ENCODE measurements at places on chromosomes 6 and 20.

DNA sequence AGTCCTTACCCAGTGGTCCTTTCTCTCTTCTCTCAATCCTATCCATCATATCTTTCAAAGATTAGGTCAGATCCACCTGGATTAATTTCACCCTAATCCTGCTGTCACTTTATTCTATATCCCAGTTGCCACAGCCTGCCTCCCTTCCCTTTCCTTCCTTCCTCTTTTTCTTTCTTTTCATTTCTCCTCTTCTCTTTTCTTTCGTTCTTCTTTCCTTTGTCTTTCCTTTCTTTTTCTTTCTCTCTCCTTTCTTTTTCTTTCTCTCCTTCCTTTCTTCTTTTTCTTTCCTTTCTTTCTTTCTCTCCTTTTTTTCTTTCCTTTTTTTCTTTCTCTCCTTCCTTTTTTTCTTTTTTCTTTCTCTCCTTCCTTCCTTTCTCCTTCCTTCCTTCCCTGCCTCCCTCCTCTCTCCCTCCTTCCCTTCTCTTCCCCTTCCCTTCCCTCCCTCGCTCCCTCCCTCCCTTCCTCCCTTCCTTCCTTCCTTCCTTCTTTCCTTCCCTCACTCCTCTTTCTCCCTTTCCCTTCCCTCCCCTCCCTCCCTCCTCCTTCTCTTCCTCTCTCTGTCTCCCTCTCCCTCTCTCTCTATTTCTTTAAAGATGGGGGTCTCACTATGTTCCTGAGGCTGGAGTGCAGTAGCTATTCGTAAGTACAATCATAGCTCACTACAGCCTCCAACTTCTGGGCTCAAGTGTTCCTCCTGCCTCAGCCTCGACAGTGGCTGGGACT, 15.1 kb upstream of the RPN2 start:
- no peak for DNase-seq

DNA sequence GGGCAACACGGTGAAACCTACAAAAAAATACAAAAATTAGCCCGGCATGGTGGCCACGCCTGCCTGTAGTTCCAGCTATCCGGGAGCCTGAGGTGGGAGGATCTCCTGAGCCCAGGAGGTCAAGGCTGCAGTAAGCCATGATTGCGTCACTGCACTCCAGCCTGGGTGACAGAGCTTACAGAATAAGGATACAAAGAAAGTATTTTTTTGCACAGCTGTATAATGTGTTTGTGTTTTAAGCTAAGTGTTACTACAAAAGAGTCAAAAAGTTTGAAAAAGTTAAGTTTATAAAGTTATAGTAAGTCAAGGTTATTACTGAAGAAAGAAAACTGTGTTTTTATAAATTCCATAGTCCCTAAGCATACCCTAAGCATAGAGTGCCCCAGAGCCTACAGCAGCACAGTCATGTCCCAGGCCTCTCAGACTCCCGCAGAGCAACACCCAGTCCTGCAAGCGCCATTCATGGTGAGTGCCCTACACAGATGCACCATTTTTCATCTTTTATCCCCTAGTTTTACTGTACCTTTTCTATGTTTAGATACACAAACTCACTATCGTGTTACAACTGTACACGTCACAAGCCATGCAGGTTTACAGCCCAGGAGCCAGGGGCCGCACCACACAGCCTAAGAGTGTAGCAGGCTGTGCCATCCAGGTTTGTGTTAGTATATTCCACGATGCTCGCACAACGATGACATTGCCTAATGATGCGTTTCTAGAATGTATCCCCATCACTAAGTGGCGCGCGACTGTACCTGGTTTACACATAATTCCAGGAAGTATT, 22.4 kb downstream of the TAF4 start:
- no peak for DNase-seq

GRCh38 chr20:53343448-53343847, 250.2 kb downstream of the ZNF217 start:
- DNase-seq = no peak

DNA sequence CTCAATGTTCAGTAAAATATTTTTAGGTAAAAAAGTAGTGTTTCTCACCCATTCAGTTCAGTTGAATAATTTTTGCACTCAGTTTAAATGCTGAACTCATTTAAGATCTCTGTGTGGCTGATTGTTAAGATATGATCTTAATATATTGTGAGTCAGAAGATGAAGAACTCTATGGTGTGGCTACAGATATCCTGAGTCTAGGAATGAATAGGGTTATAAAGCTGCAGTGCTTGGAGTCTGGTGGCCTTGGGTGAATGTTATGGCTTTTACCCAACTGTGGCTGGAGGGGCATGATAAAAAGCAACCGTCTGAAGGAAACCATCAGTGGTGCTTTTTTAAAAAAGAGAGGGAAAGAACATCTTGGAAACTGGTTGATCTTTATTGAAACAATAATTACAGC, 65.9 kb downstream of the CCN2 start:
- no peak for DNase-seq

DNA sequence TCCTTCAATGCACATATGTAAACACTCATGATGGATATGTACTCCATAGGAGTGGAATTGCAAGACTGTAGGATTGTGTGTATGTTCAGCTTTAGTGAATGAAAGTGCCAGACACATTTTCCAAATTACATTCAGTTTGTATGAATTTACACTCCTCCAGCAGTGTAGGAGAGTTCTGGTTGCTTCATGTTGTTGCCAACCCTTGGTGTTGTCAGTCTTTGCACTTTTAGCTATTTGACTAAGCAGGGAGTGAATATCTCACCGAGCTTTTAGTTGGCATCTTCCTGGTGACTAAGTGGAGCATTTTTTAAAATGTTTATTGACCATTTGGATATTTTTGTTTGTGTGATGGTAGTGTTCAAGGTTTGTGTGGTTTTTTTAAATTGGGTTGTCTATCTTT, 23.9 kb downstream of the NKX2-4 start:
- DNase-seq = no peak

DNA sequence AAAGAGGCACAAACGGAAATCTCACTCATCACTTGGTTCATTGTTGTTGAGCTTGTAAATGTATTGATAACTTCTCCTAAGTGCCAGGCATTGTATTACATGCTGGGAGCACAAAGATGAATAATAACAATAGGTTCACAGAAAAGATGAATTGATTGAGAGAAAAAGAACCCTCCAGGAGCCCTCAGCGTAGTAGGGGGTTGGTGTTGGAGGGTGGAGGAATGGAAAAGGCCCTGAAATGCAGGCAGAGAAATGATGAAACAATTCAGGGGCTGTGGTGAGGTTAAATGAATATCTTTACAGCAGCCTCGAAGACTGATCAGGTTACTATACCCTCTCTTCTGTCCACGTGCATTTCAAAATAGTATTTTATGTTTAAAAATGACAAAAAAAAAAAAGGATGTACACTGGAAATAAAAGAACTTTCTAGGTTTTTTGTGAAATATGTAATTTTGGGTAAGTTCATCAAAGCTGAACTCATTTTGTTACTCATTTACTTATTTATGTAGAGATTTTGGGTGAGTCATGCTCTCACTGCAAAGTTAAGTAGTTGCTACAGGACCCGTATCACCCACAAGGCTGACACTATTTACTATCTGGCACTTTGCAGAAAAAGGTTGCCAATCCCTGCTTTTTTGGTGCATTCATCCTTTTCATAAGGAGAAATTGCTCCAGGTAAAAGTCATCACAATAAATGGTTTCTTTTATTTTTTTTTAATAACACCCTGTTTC, 277.3 kb downstream of the ZNF217 start:
- no peak for DNase-seq

Data from activated CD8-positive, alpha-beta memory T cell treated with anti-CD3 and anti-CD28 coated beads, Interleukin-2, amount 10 ng/mL, durations not matched to agents 7 days and 5 days (primary cell).